ENCODE measurements at places on chromosomes 4 and X.

GRCh38 chr4:111633663-111634266 is 511.5 kb upstream of the FAM241A start:
- DNase-seq, result no peak

DNA sequence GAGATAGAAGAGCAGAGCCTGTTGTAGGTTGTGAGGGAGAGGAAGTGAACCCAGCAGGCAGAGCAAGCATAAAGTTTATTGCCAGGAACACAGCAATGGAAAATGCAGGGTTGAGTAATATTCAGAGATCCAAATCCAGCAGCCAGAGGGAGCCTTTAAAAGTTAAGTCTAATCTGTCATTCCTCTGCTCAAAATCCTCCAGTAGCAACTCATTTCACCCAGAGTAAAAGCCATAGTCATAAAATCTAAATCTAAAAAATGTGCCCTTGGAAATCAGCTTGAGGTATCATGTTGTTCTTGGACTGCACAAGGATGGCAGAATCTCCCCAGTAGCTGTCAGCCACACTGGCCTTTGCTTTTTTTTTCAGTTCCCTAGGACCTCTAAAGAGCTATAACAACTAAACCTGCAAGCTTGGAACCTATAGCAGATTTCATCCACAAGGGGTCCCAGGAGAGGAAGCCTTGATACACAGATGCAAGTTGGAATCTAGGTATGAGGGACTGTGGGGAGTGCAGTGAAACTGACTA is 62.9 kb upstream of the FRAS1 start:
- DNase-seq, result peak; percentile 39

- DNase-seq, result no peak
Observed at GRCh38 chr4:100254237-100254636, 64.0 kb upstream of the DDIT4L start.

DNA sequence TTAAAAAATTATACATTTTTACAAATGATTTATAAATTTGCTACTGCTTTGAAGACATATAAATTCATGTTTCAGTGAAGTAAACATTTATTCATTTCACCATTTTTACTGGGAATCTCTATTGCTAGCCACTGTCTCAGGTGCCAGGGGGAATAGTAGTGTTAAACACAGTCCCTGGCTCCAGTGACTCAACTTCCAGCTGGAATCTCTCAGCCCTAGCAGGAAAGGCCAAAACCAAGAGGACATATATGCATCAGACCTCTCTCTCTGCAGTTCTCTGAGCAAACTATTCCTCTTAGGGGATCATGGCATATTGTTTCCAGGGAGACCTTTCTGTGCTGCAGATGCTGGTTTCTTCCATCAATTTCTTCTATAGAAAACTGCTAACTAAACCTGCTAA is 1009.0 kb upstream of the LCORL start:
- no peak for DNase-seq

DNA sequence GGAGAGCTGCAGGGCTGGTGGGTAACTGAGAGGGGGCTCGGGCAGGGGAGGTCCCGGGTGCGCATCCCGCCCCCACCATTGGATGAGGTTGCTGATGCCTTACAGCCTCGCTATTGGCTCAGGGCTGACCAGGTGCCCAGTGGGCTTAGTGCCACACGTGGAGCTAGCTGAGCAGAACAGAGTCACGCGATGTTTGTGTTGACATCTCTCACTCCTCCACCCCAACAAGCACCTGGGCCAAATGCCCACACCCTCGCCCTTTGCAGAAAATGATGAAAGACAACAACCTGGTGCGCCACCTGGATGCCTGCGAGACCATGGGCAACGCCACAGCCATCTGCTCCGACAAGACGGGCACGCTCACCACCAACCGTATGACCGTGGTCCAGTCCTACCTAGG is 31.8 kb downstream of the ATP2B3 start:
- no peak for DNase-seq

GRCh38 chr4:53191997-53192396 is 173.9 kb downstream of the SCFD2 start:
- no peak for DNase-seq

- DNase-seq, result peak; percentile 5
Observed at GRCh38 chrX:38627683-38628082, 66.3 kb downstream of the TSPAN7 start.

- DNase-seq, result no peak
Observed at GRCh38 chr4:114282937-114283336, 303.5 kb upstream of the ARSJ start.

- DNase-seq, result no peak
Observed at GRCh38 chr4:151690876-151691275, 69.9 kb downstream of the GATB start.

- no peak for DNase-seq
Observed at GRCh38 chr4:126718136-126718535, 914.6 kb upstream of the INTU start.

- no peak for DNase-seq
Observed at GRCh38 chr4:173005912-173006633, 162.5 kb upstream of the GALNT7 start.

GRCh38 chrX:106783716-106784115 is 18.8 kb upstream of the TBC1D8B start:
- DNase-seq, result peak; percentile 17

DNA sequence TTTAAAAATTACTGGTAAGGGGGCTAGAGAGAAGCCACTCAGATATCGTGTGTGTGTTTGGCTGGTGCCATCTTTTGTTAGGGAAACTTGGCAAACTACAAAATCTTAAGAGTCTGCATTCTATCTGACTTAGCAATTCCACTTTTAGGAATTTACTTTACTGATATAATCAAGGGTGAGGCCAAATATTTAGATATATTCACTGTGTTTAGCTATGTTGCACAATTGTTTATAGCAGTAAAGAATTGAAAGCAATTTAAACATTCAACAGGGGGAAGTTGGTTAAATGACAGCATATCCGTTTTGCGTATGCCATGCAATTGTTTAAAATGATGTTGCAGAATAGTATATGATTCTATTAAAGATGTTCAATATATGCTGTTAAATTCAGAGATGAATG is 6.4 kb upstream of the HERC3 start:
- no peak for DNase-seq

GRCh38 chr4:73311428-73311827 is 52.8 kb upstream of the ANKRD17 start:
- DNase-seq, result no peak

GRCh38 chr4:94414907-94415306 is 36.8 kb upstream of the PDLIM5 start:
- no peak for DNase-seq
